Chondrocyte (in vitro differentiated cells): ENCODE measurements at places on chromosomes 5 and 9. TPM values are rescaled to one million over a fixed set of nuclear protein-coding genes. Genes with fewer than 3 reads are reported as not detected.
A peak's percentile ranks its signal among the peaks of the same experiment; 100 is the strongest.

Gene PCDHGB4
- 12.6 to 14.2 TPM (median 14.2 TPM) in 3 replicates for total RNA-seq

Gene C9orf43
- total RNA-seq = 0.19 to 0.37 TPM in 2 of 3 replicates, not detected in the other

GRCh38 chr9:35940458-35941407 lies 17.2 kb downstream of the OR2S2 start:
- H3K27ac ChIP-seq = peak overlapping the region; percentile 24
- no peaks in the 10 kb centered on the region for H3K27me3 ChIP-seq
- DNase-seq = no peak
- no peaks in the 10 kb centered on the region for H3K36me3 ChIP-seq
- H3K4me1 ChIP-seq = peaks cover 71% of the 10 kb centered on the region
- no peak overlapping the region for H3K4me3 ChIP-seq

DNA sequence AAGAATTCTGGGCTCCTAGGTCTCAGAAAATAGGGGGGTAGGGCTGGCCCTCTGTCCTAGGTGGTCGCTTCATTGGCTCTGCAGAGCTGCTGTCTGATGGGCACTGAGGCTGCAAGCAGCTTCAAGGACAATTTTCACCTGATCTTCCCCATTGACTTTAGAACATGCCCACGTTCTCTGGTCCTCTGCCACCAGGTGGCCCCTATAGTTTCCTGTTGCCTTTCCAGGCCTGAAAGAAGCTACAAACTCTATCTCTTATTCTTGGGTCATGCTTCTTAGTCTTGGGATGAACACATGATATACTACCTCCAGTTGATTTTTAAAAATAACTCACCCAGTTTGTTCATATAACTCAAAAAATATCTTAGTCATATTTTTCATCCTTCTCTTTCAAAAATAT lies 26.3 kb downstream of the SPZ1 start:
- no peaks in the 10 kb centered on the region for H3K4me1 ChIP-seq
- H3K36me3 ChIP-seq = no peaks in the 10 kb centered on the region
- H3K4me3 ChIP-seq = no peak overlapping the region

- no peak overlapping the region for H3K4me3 ChIP-seq
- peaks cover 4% of the 10 kb centered on the region for H3K36me3 ChIP-seq
- no peak for DNase-seq
- H3K4me1 ChIP-seq = peaks cover 32% of the 10 kb centered on the region
- no peaks in the 10 kb centered on the region for H3K27me3 ChIP-seq
Measured at GRCh38 chr5:68431601-68432337, 216.2 kb downstream of the PIK3R1 start.
